NCI-H1105 (cell line): ENCODE measurements at places on chromosomes 2 and 18.
A peak's percentile ranks its signal among the peaks of the same experiment; 100 is the strongest.

GRCh38 chr2:14408695-14409094 lies 223.8 kb upstream of the LRATD1 start:
- DNase-seq = no peak

DNA sequence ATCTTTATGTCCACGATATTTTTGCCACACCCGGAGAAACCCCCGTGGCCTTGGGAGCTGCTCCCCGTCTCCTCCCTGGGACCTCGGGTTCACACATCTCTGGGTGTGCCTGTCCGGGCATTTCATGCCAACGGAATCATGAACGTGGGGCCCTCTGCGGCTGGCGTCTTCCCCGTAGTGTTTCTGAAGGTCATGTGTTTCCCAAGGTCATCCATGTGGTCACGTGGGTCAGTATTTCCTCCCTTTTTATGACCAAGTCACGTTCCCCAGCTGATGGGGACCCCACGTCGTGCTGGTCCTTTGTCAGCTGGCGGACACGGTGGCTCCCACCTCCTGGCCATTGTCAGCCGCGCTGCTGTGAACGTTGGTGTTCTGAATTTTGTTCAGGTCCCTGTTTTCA lies 135.7 kb downstream of the NFATC1 start:
- DNase-seq = no peak

- DNase-seq = no peak
These were observed 1375.4 kb upstream of the CELF4 start for GRCh38 chr18:38940863-38941531.

DNA sequence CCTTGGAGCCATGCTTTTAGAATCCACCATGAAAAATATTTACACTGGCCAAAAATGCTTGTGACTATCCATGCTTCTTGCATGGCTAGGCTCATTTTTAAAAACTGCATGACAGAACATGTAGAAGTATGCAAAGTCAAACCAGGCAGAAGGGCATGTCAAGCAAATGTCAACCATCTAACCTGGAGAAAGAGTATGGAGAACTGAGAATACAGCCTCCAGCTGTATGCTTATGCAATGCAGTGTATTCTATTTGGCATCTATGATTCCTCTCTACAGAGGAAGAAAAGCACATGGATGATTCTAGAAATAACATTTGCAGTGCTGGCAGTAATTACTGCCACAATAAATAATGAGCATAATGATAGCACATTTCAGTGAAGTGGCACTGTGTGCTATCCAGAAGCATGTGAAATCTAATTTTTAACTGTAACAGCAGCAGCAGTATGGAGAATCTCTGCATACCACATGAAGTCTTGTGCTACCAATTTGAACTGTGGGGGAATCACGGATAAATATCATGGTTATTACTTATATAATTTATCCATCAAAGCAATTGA lies 87.3 kb upstream of the CCDC141 start:
- no peak for DNase-seq

DNA sequence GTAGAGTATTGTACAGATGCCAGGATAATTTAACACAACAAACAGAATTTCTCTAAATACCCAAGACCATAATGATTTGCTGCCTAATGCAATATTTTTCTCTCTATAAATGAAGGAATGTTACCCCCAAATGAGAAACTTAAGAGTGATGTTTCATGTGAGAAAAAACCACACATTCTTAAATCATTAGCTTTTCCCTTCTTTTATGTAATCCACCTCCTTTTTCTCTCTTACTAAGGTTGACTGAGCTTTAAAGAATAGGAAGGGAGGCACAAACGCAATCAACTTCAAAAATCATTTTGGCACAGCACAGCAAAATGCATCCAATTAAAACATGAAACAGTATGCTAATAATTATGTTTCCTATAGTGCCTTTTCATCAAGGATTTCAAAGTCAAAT lies 698.1 kb upstream of the CDH2 start:
- peak; percentile 10 for DNase-seq

DNA sequence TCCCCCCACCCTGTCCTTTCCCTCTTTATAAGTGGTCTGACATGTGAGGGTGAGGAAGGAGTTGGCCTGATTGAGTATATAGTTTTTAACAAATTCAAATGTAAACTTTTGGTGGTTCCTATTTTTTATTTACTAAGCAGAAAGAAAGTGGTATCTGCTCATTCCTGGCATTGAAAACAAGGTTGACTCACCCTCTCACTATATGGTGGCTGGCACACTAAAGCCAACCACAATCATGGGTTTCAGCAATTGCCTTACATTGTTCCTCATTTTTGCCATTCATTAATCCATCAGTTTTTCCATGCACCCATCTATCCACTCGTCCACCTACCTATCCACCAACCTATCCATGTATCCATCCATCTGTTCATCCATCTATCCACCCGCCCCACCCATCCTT lies 75.4 kb upstream of the IGFBP5 start:
- DNase-seq = no peak

DNA sequence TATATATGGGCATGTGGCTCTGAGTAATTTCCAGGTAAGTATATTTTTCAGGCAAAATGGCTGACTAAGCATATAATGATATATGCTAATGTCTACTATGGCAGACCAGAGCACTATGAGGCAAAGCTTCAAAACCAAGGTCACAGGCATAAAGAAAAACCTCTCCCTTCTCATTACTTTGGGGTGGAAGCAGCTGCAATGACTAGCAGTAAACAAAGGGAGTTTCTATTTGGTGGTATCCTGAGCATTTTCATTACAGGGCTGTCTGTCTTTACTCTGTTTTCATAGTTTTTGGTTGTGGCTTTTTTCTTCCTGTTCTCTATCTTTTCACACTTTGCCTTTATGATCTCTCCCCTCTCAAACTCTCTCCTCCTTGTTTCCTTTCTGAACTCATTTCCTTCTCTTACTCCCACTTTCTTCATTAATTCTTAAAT lies 15.6 kb downstream of the PDE6D start:
- no peak for DNase-seq

GRCh38 chr2:128076461-128077106 lies 14.4 kb upstream of the UGGT1 start:
- DNase-seq = no peak

DNA sequence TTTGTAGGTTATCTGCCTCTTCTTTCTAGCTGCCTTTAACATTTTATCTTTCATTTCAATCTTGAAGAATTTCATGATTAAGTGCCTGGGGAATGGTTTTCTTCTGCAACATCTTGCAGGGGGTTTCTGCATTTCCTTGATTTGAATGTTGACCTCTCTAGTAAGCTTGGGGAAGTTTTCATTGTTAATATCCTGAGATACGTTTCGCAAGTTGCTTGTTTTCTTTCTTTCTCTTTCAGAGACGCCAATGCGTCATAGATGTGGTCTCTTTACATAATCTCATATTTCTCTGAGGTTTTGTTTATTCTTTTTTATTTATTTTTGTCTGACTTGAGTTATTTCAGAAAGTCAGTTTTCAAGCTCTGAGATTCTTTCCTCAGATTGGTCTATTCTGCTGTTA lies 225.7 kb downstream of the XIRP2 start:
- no peak for DNase-seq

DNA sequence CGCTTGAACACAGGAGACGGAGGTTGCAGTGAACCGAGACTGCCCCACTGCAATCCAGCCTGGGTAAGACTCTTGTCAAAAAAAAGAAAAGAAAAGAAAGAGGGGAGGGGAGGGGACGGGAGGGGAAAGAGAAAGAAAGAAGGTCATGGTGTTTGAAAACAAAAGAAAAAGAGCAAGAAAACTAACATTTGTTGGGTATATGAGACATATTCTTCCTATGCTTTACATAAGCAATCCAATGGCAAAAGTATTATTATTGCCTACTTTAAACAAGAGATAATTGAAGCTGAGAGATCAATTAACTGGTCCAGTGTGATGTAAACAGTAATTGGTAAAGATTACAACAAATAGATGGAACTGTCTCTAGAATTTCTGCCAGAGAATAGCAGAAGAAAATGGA lies 157.3 kb downstream of the ZRANB3 start:
- no peak for DNase-seq

DNA sequence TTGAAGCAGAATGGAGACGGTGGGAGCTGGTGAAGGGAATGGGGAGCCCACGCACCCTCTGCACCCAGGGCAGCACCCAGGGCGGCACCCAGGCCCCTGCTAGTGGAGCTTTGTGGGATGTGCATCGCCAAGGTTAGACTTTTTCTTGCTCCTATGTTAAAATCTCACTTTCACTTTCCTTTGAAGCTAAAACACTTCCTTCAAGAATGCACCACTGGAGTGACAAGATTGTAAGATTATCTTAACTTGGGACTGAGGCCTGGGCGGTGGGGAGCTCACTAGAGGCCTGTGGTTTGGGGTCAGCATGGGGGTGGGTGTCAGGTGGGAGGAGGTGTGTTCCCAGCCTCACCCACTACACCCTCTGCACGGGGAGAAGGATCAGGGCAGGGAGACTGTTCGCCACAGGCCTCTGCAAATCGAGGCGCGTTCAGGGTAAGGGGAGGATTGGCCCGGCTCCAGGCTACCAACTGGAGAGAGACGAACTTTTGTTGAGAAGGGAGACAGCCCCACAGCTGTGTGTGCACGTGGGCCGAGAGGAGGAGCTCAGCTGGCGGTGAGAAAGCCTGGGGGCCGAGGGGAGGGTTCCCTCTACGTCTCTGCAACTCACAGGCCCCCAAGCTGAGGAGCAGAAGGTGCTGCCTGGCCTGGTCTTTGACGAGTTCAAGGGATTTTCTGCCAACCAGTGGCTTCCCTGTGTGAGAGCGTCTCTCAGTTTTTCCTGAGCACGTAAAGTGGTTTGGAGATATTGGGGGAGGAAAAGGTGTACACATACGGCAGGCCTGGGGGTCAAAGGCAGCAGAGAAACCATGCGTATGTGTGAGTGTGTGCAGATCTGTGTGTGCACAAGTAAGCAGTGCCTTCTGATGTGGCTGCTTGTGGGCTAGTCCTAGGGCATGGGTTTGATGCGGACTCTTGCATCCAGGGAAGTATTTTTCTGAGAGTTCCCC lies 147.7 kb downstream of the KLHL29 start:
- DNase-seq = peak; percentile 83

- DNase-seq = no peak
These were observed 75.6 kb upstream of the FZD5 start for GRCh38 chr2:207845202-207845864.

DNA sequence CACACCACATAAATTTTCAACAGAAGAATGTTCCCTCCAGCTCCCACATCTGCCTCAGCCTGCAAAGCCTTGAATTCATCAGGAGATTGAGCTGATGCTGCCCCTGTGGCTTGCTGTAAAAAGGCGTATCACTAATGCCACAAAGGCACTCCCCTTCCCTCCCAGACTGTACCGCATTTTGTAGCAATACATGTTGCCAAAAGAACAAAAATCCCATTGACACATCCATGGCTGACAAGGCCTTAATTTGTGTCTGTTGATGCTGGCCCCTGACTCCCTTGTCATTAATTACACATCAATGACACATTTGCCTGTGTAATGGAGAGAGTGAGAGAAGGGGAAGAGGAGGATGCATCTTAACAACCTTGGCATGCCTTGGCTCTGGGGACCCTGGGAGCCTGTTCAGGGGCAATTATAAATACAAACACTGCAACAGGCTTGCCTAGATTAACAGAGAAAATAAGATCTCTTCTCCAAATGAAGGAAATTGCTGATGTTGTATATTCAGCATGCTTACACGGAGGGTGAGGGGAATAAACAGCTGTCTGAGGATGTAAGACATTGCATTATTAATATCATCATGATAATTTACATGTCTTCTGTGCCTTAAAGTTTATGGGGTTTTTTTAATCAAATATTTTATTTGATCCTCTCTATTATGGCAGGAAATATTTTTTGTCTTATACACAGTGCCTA lies 264.0 kb downstream of the SUCLG1 start:
- DNase-seq = no peak

- DNase-seq = no peak
These were observed 56.1 kb downstream of the TNP1 start for GRCh38 chr2:216803791-216804190.

DNA sequence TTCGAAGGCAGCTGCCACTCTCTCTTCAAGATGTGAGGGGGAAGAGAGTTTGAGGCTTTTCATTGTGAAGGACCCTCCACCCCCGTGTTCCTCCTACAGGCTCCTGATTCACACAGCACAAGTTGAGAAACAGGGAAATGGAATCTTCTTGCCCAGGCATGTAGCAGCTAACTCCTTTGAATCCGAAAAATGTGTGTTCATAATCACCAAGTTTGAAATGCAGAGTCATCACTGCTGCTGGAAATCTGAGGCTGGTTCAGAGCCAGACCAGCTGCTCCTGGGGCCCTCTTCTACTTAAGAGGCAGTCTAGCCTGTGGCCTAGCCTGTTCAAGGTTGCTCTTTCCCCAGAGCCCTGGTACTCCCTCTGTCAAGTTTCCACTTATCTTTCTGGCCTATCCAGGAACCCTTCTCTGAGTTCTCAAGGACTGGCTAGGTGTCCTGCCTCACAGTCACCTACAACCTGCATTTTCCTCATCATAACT lies 166.4 kb downstream of the TMEM247 start:
- DNase-seq = peak; percentile 5

DNA sequence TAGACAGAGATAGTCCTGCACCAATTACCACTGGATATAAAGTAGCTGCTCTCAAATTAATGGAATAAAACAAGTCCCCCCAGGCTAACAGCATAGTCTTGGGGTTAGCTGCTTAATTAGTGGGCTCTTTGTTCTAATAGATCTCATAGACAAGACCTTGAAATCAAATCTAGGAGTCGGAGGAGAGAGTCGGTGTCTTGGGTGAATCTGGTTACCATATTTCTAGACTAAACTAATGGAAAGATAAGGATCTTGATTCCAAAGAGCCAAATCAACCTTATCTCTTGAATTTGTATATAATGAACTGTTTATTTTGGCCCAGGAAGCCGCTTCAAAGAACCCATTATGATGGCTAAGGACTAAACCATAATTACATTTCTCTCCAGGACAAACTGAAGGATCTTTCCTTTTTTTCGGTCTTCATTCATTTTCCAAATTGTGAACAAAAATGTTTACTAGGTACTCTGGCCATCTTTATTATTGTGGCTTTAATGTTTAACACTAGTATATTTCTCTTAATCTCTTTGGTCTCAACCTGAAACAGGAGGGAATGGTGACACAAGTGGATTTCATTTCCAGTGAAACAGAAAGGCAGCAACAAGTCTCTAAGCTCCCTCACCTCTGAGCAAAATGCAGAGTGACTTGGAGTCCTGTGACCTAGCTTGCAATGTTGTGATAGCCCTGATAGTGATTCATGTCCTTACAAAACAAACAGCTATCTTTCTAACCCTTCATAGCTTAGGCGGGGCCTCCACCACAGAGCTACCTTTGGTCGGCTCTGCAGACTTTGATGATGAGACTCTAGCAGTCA lies 137.9 kb upstream of the PARD3B start:
- DNase-seq = peak; percentile 35

- DNase-seq = no peak
These were observed 64.1 kb downstream of the TAF4B start for GRCh38 chr18:26290385-26290784.
